ENCODE measurements at places on chromosomes 2 and 18. TPM values are rescaled to one million over a fixed set of nuclear protein-coding genes. Genes with fewer than 3 reads are reported as not detected.

- DNase-seq: no peak
Measured at GRCh38 chr2:48464264-48464795, 65.6 kb upstream of the STON1 start.

The DNPEP gene
- total RNA-seq: 65.7 TPM

The MAPK4 gene
- total RNA-seq: under 0.01 TPM

The FTCDNL1 gene
- 0.32 TPM for total RNA-seq

DNA sequence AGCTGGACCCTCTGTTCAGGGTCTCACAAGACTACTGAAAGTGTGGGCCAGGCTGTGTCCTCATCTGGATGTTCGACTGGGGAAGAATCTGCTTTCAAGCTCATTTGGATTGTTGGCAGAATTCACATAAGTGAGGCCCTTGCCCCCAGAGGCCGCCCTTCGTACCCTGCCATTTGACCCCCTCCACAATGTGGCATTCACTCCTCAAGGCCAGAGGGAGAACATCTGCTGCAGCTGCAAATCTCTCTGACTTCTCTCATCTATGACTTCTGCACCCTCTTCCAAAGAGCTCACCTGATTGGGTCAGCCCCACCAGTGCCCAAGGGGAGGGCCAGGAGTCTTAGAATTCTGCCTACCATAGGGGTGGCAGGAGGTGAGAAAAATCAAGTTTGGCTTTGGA is 3.9 kb upstream of the CNDP2 start:
- no peak for DNase-seq

DNA sequence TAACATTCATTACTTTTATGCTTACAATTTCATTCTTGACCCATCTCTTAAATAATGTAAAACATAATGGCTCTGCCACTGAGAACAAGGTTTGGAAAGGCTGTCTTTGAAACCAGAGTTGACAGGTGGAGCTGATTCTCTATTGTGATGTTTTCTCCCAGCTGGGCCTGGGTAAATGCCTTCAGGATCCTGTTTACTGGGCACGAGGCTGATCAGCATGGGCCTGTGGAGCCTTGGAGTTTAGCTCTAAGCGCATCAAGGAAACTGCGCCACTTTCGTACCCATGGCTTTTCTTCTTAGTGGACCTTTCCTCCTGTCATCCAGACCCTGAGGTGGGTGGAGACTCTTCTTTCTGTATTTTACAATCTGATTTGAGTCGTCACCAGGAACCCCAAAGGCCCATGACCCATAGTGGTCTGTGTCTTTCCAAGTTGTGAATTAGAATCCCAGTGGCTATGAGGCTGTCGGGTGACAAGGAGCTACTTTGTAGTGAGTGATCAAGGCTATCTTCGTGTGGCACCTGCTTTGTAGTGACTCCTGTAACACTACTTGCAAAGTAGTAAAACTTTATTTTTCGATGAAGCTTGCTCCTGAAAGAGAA is 123.1 kb downstream of the LPIN1 start:
- DNase-seq: no peak

DNA sequence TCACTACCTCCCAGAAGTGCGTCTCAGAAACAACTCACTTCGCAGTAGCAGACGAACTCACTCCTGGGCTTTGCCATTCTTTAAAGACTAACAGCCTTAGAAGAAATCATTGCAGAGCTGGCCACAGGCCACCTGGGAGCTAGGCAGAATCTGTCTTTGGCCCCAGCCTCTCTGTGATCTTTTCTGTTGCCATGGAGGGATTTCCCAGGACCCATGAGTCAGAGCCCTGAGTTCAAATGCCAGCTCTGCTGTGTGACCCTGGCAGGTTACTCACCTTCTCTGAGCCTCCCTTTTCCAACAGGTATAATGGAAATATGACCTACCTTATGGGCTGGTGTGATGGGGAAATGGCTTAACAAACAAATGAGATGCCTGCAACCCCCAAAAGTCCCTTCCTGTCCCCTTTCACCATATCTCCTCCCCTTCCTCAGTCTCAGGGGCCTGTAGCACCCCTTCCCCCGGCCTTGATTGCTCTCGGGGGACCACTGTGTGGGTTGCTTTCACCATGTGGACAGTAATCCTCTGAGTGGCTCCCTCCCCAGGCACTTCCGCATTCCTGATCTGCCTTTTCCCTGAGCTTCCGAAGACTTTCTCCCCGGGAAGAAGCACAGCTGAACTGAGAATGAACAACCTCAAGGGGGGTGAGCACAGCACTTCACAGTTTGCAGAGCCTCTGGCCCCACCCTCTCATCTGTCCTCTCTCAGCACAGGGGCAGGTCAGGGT is 34.0 kb upstream of the SLC66A3 start:
- no peak for DNase-seq

- DNase-seq: peak; percentile 83
Measured at GRCh38 chr2:100730290-100730868, 89.6 kb upstream of the NPAS2 start.

GRCh38 chr2:174446531-174446930 is 40.3 kb downstream of the GPR155 start:
- DNase-seq: no peak

DNA sequence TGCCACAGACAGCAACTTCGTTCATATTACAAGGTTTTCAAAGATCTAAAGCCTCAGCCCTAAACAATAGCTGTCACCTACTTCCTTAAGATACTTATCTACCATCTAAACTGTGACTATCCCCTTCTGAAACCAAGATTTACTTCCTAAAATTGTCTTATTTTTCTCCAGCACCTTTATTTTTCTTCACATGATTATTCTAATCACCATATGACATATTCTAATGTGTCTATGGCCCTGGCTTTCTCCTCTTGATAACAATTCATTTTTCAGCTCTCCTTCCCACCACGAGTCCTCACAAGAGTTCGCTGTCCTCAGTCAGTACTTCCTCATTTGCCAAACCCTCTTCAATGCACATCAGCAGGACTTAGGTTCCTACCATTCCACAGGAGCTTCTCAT is 53.9 kb downstream of the RTTN start:
- no peak for DNase-seq

GRCh38 chr2:95042472-95043271 is 17.2 kb downstream of the MAL start:
- DNase-seq: no peak

GRCh38 chr2:124879640-124880039 is 854.6 kb downstream of the CNTNAP5 start:
- no peak for DNase-seq

GRCh38 chr18:48693625-48694262 is 154.9 kb downstream of the CTIF start:
- DNase-seq: peak; percentile 87

The CCDC141 gene
- under 0.01 TPM for total RNA-seq

GRCh38 chr2:207465894-207466293 is 63.9 kb upstream of the CREB1 start:
- no peak for DNase-seq

DNA sequence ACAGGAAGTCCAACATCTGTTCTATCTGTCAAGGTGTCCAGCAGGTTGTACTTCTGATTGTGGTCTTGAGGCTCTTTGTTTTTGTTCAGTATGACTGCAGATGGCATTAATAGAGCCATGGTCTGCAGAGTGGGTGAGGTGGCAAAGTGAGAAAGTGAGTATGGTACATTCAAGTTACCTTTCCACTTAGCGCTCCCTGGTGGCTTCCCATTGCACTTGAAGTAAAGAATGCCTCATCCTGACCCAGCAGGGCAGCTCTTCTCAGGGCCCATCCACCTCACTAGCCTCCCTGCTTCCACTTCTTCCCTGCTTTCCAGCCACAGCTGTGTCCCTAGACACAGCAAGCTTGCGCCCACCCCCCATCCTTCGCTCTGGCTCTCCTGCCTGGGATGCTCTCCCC is 148.0 kb upstream of the ALPP start:
- no peak for DNase-seq

The ANKRD30B gene
- 1.9 TPM for total RNA-seq

- no peak for DNase-seq
Measured at GRCh38 chr2:119616421-119616820, 62.6 kb upstream of the TMEM177 start.

DNA sequence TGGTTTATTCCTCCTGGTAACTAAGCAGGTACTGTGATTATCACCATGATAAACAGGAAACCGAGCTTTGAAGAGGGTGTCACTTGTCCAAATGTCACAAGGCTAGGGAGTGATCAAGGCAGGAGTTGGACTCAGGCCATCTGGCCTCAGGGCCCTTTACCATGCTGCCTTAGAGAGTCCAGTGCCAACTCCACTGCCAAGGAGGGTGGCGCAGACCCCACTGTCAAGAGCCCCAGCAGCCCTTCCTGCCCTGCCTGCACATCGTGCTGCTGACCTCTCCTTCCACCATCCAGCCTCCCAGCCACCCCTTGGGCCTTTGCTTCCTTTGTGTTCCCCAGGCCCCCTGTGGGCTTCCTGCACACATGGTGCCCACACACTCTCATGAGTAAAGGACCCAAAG is 48.3 kb downstream of the TNS1 start:
- no peak for DNase-seq

- DNase-seq: no peak
Measured at GRCh38 chr2:38185012-38185491, 109.1 kb upstream of the CYP1B1 start.

- DNase-seq: no peak
Measured at GRCh38 chr2:208006337-208006736, 19.0 kb downstream of the PLEKHM3 start.

DNA sequence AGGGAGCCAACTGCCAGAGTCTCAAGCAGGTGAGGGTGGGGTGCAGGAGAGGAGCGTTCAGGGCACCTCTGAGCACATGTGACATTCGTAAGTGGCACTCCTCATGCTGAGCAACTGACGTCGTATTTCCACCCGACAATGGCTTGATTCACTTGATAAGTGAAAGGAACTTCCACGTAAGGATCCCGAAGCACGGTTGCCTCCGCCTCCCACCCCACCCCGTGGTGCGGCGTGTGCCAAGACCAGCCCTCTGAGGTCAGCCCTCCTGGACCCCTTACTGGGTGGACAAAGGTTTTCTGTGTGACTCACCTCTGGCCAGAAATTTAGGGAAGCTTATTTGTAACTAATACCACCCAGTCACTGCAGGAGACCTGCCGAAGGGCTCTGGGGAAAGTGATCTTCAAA is 59.9 kb downstream of the AGAP1 start:
- DNase-seq: no peak

- DNase-seq: no peak
Measured at GRCh38 chr2:80091237-80091636, 213.3 kb downstream of the LRRTM1 start.

The TTLL4 gene
- 19.9 TPM for total RNA-seq

DNA sequence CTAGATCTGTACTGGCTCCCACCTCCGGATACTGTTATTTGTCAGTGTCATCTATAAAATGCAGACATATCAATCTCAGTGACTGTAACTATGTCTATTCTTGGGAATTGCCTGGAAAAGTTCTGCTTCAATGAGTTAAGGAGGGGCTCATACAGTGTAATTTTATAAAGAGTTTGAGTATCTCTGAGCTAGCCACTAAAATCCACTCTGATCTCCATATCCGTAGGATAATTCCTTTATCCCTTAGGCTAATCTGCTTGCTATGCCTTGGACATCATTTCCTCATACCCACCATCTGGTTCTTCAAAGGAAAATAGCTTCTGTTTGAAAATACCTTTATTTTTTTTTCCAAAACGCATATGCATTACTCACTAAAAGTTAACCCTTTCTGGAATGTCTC is 863.2 kb downstream of the SUCLG1 start:
- no peak for DNase-seq

GRCh38 chr2:62334440-62335058 is 138.6 kb downstream of the B3GNT2 start:
- DNase-seq: no peak

- peak; percentile 1 for DNase-seq
Measured at GRCh38 chr2:22037274-22037673, 913.5 kb downstream of the TDRD15 start.

GRCh38 chr18:43664487-43665008 is 387.3 kb upstream of the SYT4 start:
- DNase-seq: no peak

GRCh38 chr2:218716070-218716469 is 5.4 kb downstream of the TTLL4 start:
- DNase-seq: no peak

The PCARE gene
- not detected for total RNA-seq

The GULP1 gene
- total RNA-seq: 118 TPM

DNA sequence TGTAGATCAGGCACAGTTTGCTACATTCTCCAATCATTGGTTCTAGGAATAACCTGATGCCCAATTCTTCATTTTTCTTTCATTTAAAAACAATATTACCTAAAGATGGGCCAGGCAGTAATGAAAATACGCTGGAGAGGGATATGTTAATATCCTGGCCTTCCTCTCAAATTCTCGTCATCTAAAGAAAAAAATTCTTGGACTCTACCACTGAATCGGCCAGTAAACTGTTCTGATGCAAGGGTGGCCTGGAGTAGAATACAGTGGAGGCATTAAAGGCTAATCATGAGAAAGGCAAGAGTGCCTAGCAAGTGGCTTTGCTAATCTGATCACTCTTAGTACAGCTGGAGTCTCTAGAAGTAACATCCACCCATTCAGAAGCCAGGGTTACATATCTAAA is 157.7 kb downstream of the ANTXR1 start:
- DNase-seq: no peak

The HJURP gene
- total RNA-seq: 27.2 TPM

- no peak for DNase-seq
Measured at GRCh38 chr2:105411720-105412407, 13.0 kb upstream of the FHL2 start.

The IL36A gene
- total RNA-seq: not detected

GRCh38 chr2:25194576-25195122 is 26.3 kb upstream of the POMC start:
- no peak for DNase-seq

DNA sequence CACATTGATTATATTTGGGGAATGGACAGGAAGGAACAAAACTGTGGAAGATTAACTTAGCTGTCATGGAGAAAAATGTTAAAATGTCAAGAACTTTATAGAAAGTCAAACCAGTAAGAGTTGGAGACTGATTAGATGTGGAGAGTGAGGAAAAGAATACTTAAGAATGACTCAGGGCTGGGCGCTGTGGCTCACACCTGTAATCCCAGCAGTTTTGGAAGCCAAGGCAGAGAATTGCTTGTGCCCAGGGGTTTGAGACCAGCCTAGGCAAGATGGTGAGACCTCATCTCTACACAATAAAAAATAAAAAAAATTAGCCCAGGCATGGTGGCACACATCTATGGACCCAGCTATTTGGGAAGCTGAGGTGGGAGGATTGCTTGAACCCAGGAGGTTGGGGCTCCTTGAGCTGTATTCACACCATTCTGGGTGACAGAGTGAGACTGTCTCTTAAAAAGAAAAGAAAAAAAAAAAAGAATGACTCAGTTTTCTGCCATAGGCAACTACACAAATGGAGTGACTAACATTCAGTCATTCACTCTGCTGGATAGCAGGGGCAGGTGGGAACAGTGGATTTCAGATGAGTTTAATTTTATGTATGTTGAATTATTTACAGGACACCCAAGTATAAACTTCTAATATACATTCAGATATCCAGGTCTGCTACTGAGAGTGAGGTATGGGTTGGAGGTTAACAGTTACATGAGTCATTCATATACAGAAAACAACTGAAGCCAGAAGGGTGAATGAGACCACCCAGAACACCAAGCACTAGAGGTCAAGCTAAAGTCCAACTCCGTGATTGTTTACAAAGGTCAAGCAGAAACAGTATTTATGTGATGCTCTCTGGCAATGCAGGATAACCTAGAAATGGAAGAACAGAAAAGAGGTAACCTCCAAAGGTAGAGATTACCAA is 33.9 kb downstream of the ORC2 start:
- peak; percentile 7 for DNase-seq

Data from fibroblast of villous mesenchyme (primary cell).